ENCODE measurements at places on chromosomes 16 and 17.
A peak's percentile ranks its signal among the peaks of the same experiment; 100 is the strongest.

- no peak for DNase-seq
Observed at GRCh38 chr17:42078396-42079043, 19.8 kb downstream of the ZNF385C start.

GRCh38 chr17:17236295-17237025 is 508 bp downstream of the FLCN start:
- DNase-seq: no peak

DNA sequence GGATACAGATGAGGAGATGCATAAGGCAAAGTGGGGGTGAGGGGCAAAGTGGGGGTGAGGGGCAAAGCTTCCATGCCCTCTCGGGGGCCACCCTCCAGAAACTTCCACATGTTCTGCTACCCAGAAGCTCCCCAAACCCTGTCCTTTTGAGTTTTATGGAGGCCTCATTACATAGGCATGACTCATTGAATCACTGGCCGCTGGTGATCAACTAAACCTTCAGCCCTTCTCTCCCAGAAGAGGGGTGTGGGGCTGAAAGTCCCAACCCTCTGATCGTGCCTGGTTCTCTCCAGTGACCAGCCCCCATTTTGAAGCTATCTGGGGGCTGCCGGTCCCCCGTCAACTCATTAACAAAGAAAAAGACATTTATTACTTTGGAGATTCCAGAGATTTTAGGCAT is 27.5 kb downstream of the ITGAE start:
- no peak for DNase-seq

- DNase-seq: no peak
Observed at GRCh38 chr17:15926039-15926740, 18.7 kb upstream of the ADORA2B start.

- no peak for DNase-seq
Observed at GRCh38 chr17:75346906-75347305, 57.7 kb upstream of the SLC25A19 start.

DNA sequence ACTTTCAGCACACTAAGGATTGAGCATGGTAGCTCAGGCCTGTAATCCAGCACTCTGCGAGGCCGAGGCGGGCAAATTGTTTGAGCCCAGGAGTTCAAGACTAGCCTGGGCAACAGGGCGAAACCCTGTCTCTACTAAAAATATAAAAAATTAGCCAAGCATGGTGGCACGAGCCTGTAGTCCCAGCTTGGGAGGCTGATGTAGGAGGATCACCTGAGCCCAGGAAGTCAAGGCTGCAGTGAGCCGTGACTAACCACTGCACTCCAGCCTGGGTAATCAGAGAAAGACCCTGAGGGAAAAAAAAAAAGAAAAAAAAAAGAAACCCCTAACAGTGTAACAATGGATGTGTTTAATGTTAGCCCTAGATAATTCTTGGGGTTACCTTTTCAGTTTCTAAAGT is 24.0 kb downstream of the PARN start:
- no peak for DNase-seq

GRCh38 chr17:2683912-2684311 is 27.7 kb downstream of the CLUH start:
- DNase-seq: no peak

DNA sequence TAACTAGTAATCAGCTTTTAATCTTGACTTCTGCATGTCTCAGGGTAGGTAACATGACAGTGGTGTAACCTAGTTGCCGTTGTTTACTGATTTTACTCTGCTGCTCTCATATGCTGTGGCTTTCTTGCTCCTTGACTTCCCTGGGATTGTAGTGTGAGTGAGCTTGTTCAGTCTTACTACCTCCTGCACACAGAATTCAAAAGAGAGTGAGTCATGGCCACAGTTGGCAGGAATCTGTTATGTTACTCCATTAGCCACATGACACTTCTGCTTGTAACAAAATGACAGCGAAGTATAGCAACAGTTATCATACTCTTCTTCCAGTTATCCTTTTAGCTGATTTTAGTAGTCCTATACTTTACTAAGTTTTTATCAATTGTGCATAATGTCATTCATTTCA is 18.8 kb downstream of the TNRC6A start:
- DNase-seq: no peak

- DNase-seq: no peak
Observed at GRCh38 chr17:74810699-74811485, 34.7 kb upstream of the NAT9 start.

GRCh38 chr17:78729641-78730040 is 52.4 kb downstream of the CYTH1 start:
- DNase-seq: no peak

GRCh38 chr17:61384692-61385576 is 14.7 kb upstream of the TBX2 start:
- no peak for DNase-seq

DNA sequence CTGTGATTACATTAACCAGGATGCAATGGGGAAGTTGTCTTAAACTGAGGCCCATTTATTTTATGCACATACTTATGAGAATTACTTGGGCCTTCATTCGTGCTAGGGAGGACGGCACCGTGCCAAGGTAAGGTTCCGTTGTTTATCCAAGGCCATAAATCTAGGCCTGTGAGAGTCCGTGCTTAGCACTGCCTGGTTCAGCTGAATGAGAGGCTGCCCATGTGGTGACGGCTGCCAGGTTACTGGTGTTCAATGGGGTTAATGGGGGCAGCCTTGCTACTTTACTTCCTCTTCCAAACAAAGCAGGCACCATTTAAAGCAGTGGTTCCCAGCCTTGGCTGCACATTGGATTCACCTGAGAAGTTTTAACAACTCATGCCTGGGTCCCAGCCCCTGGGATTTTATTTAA is 135.1 kb upstream of the NOL11 start:
- no peak for DNase-seq

- DNase-seq: no peak
Observed at GRCh38 chr16:54446639-54447038, 160.1 kb upstream of the IRX3 start.

DNA sequence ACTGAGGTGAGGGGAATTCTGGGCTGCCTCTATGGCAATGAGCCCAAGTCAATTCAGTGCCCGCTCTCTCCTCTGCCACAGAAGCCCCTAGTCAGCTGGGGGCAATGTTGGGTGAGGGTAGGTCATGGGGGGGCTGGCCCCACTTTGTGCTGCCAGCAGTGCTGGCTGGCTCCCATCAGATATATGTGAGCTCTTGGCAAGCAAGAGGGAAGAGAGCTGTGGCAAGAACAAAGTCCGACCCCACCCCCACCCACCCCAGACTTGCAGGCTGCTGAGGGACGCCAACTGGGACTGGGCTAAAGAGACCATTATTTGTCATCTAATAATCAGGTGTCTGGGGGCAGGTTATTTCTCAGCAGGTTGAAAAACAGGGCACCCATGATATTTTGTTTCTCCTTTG is 89.4 kb downstream of the YPEL2 start:
- no peak for DNase-seq

DNA sequence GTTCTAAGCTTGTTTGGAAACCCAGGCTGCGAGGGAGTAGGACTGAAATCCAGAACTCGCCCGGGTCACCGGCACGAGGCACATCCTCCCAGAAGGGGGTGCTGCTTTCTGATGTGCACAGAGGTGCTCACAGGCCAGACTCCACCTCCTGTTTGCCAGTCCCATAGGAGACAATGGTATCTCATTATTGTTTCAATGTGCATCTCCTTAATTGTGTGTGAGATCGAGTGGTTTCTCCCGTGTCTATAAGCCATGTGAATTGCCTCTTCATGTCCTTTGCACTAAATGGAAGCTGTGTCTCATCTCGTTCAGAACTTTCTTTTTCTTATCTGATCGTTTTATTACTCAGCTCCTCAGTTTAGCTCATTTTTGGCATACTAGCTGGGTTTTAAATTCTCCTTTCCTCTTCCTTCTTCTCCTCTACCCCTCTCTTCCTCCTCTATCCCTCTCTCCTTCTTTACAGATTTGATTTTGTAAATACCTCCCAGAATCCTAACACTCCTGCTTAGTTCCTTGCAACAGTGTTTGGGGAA is 32.1 kb upstream of the PRKCB start:
- no peak for DNase-seq

GRCh38 chr17:8391711-8392110 is 5.9 kb downstream of the RNF222 start:
- DNase-seq: no peak

DNA sequence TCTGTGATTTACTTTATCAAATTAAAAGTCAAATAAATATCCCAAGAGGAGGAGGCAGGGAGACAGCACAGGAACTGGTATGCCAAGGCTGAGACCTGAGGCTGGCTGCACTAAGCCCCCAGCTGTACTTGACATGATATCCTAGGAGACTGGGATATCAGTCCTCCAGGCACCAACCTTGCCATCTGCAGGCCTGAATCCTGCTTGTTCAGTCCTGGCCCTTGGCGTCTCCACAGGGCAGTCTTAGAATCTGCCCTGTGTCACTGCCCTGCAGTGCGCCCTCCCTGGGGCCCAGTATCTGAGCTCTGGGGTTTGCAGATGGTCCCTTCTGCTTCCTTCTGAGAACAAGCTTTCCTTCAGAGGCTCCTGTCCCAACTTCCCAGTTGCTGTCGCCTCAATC is 75.9 kb downstream of the HS3ST3A1 start:
- DNase-seq: no peak

GRCh38 chr16:66933776-66934137 is 445 bp downstream of the CIAO2B start:
- DNase-seq: no peak

- DNase-seq: no peak
Observed at GRCh38 chr16:56309008-56309407, 116.3 kb downstream of the AMFR start.

- no peak for DNase-seq
Observed at GRCh38 chr16:75326333-75326732, 74.9 kb upstream of the BCAR1 start.

DNA sequence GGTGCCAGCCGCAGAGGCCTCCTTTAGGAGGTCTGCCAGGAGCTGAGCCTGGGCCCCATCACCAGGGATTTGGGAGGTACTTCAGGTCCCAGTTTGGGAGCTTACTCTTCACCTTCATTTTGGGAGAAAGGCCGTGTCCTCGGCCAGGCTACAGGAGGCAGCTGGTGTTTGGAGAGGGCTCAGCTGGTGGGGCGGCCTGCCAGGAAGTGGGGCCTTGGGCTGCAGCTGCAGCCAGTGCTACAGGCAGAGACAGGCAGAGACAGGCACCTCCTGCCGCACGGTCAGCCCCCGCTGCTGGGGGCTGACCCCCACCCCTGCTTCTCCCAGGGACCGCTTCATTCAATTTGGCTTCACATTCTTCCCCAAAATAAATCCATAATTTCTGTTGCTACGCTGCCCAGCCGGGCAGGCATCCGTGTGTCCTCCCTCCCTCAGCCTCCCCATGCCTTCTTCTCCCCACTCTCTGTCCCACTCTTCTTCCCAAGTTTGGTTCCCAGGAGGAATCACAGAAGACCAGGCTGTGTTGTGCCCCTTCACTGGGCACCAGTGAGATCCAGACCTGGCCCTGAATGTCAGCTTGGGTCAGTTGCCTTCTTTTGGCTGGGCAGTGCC is 6.1 kb downstream of the TMEM235 start:
- no peak for DNase-seq

- DNase-seq: no peak
Observed at GRCh38 chr17:41537990-41538389, 9.9 kb upstream of the KRT19 start.

DNA sequence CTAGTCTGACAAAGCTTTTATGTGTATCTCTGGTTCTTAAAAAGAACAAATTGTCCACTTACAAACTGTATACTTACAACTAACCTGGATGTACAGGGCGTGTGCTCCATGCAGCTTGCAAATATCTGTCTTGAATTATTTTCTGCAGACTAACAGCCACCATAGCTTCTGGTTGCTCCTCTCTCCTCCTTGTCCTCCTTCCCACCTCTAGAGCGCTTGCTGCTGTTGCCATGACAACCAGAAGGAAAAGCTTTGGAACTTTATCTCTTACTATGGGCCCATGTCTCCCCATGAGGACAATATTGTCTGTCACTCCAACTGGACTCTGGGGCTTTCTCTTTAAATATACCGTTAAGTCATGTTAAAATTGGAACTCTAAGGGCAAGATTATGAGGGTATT is 71.5 kb upstream of the DHX40 start:
- no peak for DNase-seq

DNA sequence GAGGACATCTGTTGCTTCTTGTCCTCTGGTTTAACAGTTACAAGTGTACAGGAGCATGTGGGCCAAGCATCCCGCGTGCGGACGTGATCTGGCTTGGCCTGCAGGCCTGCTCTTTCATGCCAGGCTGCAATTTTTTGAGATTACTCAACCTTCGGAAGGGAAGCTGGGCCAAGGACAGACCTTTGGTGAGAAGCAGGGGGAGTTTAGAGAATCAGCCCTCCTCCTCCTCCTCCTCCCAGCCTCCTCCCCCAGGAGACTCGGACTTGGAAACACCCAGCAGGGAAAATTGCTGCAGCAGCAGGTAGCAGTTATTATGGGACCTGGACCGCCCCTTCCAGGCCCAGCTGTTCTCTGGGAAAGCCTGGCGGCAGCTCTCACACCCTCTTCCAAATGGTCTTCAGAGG is 5.1 kb upstream of the KLHL36 start:
- peak; percentile 95 for DNase-seq

GRCh38 chr16:50178491-50178941 is 25.4 kb downstream of the TENT4B start:
- DNase-seq: no peak

GRCh38 chr17:13776027-13776551 is 174.4 kb upstream of the HS3ST3A1 start:
- DNase-seq: no peak

GRCh38 chr16:53374800-53375199 is 59.5 kb upstream of the RBL2 start:
- no peak for DNase-seq

DNA sequence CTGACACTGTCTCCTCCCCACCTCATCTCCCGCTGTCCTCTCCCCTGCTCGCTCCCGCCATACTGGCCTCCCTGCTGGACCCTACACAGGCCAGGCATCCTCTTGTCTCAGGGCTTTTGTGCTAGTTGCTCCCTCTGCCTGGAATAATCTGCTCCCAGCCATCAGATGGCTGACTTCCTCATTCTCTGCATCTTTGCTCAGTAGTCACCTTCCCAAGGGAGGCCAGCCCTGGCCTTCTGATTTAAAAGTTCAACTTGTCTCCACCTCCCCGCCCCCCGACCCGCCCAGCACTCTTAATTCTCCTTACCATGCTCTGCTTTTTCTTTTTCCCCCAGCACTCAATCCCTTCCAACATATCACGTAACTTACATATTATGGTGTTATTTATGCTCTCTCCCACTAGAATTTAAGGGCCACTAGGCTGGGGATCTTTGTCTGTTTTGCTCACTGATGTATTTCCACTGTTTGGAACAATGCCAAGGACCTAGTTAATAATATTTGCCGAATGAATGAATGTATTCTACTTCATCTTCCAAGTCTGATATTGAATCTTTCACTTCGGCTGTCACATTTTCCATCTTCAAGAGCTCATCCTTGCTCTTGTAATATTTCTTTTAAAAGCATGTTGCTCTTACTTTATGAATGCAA is 178.3 kb downstream of the CDK5R1 start:
- DNase-seq: no peak

- DNase-seq: no peak
Observed at GRCh38 chr16:22077700-22078313, 14.5 kb upstream of the VWA3A start.

GRCh38 chr17:68849673-68850610 is 105.2 kb downstream of the ABCA8 start:
- no peak for DNase-seq

GRCh38 chr17:4759776-4760236 is 11.9 kb upstream of the TM4SF5 start:
- no peak for DNase-seq
